Stimulated activated CD4-positive, alpha-beta T cell treated with anti-CD3 and anti-CD28 coated beads, TNF-alpha, amount 100 ng/mL, for 1 hour (primary cell): ENCODE measurements at places on chromosomes 4 and X.

DNA sequence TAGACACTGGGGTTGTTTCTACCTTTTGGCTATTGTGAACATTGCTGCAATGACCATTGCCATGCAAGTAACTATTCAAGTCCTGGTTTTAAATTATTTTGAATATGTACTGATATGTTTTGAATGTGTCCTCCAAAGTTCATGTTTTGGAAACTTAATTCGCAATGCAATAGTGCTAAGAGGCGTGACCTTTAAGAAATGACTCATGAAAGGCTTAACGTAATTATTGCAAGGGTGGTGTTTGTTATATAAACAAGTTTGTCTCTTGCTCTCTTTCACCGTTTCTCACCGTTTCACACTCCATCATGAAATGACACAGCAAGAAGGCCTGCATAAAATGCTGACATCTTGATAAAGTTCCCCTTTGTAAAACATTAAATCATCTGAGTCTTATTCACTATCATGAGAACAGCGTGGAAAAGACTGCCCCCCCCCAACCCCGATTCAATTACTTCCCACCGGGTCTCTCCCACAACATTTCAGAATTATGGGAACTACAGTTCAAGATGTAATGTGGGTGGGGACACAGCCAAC, 506.9 kb upstream of the FAM47C start:
- DNase-seq, result no peak

DNA sequence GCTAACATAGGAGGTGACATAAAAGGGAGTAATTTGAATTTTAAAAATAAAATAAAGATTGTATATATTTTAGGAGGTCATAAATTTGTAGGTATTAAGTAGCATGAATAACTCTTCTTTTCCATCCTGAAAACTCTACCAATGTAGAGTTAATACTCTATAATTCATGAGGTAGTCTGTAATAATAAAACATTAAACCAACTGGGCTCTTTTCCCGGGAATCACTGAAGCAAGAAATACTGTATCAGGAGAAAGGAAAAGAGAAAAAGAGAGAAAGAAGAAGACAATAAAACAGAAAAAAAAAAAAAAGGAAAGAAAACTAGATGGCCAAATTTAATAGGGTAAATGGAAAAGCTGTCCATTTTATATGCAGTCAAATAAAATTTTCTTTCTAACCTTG, 984.4 kb downstream of the CCSER1 start:
- no peak for DNase-seq

GRCh38 chr4:3073158-3074077, 920 bp downstream of the HTT-AS start:
- no peak for DNase-seq

GRCh38 chrX:95056901-95057300, 1382.9 kb downstream of the FAM133A start:
- DNase-seq, result no peak

DNA sequence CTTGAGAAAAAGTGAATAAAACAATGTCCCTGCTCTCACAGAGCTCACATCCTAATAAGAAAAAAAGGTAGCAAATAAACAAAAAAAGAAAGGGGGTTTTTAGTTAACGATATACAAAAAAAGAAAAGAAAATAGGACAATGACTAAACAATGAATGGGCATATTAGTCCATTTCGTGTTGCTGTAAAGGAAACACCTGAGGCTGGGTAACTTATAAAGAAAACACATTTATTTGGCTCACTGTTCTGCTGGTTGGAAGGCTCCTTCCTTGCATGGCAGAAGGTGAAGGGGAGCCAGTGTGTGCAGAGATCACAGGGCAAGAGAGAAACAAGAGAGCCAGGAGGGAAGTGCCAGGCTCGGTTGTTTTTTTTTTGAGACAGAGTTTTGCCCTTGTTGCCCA, 4.7 kb upstream of the KLF3 start:
- no peak for DNase-seq

GRCh38 chr4:102823464-102823863, 3.9 kb downstream of the UBE2D3 start:
- DNase-seq, result no peak

- no peak for DNase-seq
These were observed 374.7 kb downstream of the ANKRD50 start for GRCh38 chr4:124337874-124338273.

- no peak for DNase-seq
These were observed 229.4 kb upstream of the GATB start for GRCh38 chr4:151990201-151990600.

- DNase-seq, result no peak
These were observed 422.4 kb downstream of the DMD start for GRCh38 chrX:32788936-32789335.

DNA sequence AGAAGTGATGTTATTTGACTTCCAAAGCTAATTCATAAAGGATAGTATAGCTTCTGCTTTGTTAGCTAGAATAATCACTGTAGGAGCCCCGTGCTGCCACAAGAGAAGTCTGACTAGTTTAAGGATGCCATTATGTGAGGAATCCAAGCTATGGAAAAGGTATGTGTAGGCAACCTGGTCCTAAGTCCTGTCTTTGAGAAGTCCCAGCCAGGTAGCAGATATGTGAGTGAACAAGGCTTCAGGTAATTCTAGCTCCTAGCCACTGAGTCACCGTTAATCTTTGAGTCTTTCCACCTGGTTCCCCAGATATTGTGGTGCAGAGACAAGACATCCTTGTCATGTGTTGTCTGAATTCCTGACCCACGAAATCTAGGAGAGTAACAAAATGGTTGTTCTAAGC, 55.5 kb downstream of the BMP3 start:
- DNase-seq, result no peak

DNA sequence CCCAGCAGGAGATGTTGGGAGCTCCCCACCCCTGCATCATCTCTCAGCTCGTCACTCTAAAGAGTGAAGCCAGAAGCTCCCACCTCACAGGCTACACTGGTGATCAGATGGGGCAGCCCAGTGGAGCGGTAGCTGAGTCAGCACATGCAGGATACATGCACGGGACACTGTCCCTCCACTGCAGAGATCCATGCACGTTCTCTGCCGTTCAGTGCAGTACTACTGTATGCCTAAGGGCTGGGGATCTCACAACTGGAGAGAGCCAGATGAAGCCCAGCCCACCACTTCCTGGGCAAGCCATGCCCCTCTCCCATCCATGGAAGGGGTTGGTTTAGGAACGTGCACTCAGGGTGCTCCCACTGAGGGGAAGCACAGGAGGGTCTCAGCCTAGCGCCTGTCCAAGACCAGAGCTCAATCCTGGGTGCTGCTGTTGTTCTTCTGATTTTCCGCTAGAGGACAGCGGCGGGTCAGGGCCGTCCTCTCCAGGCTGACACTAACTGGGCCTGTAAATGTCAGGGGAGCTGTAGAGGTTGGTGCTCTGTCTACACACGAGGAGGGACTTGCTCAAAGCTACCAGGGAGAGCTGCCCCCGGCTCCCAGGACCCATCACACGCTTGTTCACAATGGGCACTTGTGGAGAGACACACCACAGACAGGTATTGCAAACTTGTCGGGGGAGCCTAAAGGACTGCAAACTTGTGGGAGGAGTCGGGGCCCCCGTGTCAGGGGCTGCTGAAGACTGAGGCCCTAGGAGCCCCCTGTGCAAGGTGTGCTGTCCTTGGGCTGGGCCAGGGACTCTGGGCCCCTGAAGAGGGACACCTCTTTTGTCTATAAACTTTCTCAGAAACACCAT, 18.2 kb upstream of the ABLIM2 start:
- no peak for DNase-seq

- no peak for DNase-seq
These were observed 1989.8 kb upstream of the PCDH10 start for GRCh38 chr4:131159261-131159660.

- no peak for DNase-seq
These were observed 21.3 kb downstream of the ALPK1 start for GRCh38 chr4:112318239-112319142.

DNA sequence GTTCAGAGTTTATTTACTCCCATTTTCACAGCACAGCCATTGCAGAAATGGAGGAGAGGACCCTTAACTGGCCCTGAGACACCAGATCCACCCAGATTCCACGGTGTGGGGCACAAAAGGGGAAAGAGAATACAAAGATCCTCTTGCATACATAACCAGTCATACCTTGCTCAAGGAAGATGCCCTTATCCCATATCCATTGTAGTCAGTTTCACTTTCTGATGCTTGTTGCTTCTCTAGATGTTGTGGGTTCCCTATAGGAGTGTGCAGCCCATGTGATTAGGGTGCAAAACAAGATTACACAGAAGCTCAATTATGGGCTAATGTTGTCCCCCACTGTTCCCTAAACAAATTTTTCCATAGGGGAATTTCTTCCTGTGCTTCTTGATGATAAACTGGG, 1309.0 kb upstream of the PABPC4L start:
- no peak for DNase-seq

- DNase-seq, result no peak
These were observed 86.7 kb downstream of the PSAPL1 start for GRCh38 chr4:7347981-7348380.

GRCh38 chr4:155675709-155676429, 9.2 kb downstream of the GUCY1A1 start:
- DNase-seq, result no peak

- DNase-seq, result no peak
These were observed 521.5 kb downstream of the GRID2 start for GRCh38 chr4:92825256-92825655.

DNA sequence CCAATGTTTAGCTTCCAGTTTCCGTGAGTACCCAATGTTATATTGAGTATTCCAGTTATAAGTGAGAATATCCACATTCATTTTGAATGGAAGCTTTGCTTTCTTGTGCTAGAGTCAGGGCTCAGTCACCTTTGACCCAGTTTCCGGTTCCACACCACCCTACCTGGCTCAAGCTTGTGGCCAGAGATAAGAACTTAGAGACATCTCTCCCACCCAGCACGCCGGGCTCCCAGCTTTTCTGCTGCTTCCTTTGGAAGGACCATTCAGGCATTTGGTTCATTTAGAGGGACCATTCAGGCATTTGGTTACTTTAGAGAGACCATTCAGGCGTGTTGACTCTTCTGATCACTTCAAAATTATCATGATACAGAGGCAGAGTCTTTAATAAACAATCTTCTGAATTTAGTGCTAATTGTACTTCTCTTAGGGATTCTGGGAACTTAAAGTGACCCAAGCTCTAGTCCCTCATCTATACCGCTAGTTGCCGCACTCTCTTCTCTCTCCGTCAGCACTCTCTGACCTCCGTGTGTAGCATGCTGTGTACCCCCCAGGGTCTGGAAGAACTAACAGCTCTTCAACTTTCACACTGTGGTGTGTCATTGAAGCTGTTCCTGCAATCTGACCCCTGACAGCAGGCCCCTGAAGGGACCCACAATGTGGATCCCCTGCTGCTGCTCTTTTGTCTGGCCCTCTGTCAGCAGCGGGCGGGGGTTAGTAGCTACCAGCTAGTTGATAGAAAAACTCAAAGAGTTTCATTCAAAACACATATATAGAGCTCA, 943.1 kb downstream of the ARAP2 start:
- no peak for DNase-seq

GRCh38 chr4:30821859-30822612, 101.9 kb downstream of the PCDH7 start:
- DNase-seq, result no peak

GRCh38 chr4:126238013-126238412, 923.3 kb downstream of the FAT4 start:
- no peak for DNase-seq

- DNase-seq, result no peak
These were observed 283.9 kb downstream of the IDS start for GRCh38 chrX:149221230-149221629.

- no peak for DNase-seq
These were observed 484.5 kb downstream of the IL1RAPL1 start for GRCh38 chrX:29071525-29072320.

DNA sequence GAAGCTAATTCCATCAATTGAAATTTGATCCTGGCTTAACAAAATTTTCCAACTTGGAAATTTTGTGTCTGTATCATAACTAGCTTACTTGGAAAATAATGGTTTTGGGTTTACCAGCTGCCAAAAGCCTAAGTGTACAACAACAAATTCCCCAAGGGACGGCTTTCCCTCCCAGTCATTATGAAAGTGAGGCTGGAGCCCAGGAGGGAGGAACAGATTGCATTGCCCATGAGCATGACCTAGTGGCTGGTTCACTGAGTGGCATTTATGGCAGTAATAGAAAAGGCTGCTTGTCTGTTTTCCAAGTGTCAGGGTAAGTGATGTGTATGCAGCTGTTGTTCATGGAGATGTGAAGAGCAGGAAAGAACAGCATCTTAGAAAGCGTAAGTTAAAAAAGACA, 70.8 kb upstream of the HHIP start:
- DNase-seq, result no peak

DNA sequence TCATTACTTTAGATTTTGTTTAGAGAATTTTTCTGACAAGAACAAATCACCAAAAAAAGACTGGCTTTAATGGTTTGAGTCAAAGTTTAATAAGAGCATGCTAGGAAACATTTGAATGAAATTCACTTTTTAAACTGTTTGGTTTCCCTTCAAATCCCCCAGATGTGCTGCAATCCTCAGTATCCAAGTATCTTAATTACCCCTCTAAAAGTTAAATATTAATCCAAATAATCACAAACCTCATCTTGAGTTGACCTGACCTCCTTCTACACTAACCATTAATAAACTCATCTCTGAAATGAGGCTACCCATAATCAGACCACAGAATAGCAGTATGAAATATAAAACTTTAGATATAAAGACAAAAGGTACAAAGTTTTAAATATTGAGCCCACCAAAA, 10.1 kb downstream of the DHX15 start:
- DNase-seq, result no peak

GRCh38 chrX:148120151-148120550, 139.0 kb downstream of the FMR1NB start:
- DNase-seq, result no peak

DNA sequence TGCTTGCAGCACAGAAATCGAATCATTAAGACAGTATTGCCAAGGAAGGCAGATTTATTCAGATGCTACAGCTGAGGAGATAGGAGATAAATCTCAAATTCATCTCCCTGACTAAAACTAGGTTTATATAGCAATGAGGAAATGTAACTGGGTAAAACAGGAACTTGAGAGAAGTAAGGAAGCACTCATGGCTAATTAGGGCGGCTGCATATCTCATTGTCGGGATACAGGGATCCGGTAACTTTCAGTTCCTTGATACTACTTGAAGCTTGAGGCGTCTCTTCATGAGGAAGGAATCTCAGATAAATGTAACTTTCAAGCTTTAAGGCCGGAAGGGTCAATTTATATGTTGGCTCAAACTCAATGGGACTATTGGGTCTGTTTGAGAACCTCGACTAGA, 129.2 kb upstream of the WDR1 start:
- DNase-seq, result no peak

DNA sequence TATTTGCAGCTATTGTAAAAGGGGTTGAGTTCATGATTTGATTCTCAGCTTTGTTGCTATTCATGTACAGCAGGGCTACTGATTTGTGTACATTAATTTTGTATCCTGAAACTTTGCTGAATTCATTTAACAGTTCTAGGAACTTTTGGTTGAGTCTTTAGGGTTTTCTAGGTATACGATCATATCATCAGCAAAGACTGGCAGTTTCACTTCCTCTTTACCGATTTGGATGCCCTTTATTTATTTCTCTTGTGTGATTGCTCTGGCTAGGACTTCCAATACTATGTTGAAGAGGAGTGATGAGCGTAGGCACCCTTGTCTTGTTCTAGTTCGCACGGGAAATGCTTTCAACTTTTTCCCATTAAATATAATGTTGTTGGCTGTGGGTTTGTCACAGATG, 48.1 kb downstream of the NPY1R start:
- DNase-seq, result no peak

GRCh38 chr4:124712372-124713184, at the start of gene ANKRD50:
ANKRD50 (minus strand) TSS chr4:124712732; CDS start chr4:124710511, 2,221 bp downstream.
- no peak for DNase-seq
